ENCODE measurements at places on chromosomes 13 and 19.

DNA sequence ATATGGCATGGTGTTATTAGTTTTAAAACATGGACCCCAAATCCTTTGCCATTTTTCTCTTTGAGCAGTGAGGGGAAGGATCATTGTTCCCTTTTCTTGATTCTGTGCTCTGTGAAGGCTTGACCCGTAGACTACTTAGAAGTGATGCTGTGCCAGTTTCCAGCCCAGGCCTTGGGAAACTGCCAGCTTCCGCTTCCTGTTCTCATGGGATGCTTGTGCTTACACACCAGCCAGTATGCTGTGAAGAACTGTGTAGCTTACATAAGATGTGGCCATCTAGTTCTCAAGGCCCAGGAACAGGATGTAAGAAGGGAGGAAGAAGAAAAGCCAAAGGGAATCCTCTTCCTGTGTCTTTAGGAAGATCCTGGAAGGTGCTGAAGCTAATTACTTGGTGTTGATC lies 180.9 kb downstream of the PCCA start:
- no peak for DNase-seq

- no peak for DNase-seq
Observed at GRCh38 chr13:43046259-43046658, 22.9 kb downstream of the DNAJC15 start.

GRCh38 chr13:98393873-98394272 lies 183.0 kb downstream of the STK24 start:
- DNase-seq = no peak

- DNase-seq = peak; percentile 69
Observed at GRCh38 chr19:41352609-41353465, 885 bp downstream of the TGFB1 start.

- DNase-seq = no peak
Observed at GRCh38 chr19:44745341-44745831, 3.1 kb upstream of the BCL3 start.

DNA sequence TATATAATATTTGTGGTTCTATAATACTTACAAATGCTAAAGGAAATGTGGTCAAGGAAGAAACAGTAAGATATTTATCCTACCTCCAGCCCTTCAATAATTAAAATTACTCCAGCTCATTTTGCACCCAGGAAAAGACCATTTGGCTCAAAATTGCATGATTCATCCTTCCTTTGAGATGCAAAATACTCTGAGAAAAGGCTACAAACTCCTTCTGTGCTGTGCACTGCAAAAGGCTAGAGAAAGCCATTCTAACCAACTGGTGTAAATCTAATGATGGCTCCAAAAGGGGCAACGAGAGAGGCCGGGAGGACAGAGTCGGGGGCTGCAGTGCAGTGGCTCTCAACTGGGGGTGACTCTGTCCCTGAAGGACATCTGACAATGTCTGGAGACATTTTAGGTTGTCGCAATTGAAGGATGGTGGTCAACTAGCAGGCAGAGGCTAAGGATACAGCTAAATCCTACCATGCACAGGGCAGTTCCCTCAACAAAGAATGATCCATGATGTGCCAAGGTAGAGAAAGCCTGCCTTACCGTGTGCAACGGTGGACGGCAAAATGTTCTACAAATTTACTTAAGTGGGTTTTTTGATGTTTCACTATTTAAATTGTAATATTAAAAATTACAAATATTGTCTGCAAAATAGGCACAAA lies 32.6 kb downstream of the SLC7A1 start:
- no peak for DNase-seq

GRCh38 chr13:23146811-23147625 lies 33.8 kb upstream of the SGCG start:
- no peak for DNase-seq

GRCh38 chr13:114093118-114093517 lies 39.3 kb downstream of the RASA3 start:
- no peak for DNase-seq

DNA sequence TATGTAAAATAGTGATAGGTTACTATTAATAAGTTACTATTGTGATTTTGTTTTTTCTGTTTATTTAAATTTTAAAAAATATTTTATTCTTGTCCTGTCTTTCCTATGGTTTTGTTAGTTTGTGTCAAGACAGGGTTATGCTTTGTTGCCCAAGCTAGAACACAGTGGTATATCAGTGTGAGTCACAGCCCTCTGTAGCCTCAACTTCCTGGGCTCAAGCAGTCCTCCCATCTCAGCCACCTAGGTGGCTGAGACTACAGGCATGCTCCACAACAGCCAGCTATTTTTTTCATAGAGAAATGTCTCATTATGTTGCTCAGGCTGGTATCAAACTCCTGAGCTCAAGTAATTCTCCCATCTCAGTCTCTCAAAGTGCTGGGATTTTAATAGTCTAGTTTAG lies 99.5 kb downstream of the ZNF675 start:
- DNase-seq = no peak

All from effector CD4-positive, alpha-beta T cell (primary cell).